Regular cardiac myocyte (primary cell): ENCODE measurements at places on chromosomes 6 and 20. TPM values are rescaled to one million over a fixed set of nuclear protein-coding genes. Genes with fewer than 3 reads are reported as not detected.

The BPIFB2 gene
- not detected in 2 replicates for total RNA-seq

The PPP1R3D gene
- total RNA-seq, result 5.4 and 6.3 TPM in 2 replicates

The FUT9 gene
- not detected in 2 replicates for total RNA-seq

The VIP gene
- total RNA-seq, result not detected in 2 replicates

The GPLD1 gene
- 0.28 and 0.38 TPM in 2 replicates for total RNA-seq

The TNFRSF6B gene
- total RNA-seq, result 2.7 and 8.7 TPM in 2 replicates

The MOG gene
- not detected in 2 replicates for total RNA-seq

The DDX43 gene
- 0.56 and 1.2 TPM in 2 replicates for total RNA-seq

The HLA-DRB1 gene
- 0.58 and 3.7 TPM in 2 replicates for total RNA-seq

The ALDH8A1 gene
- total RNA-seq, result 0.38 and 0.85 TPM in 2 replicates

The TBX18 gene
- total RNA-seq, result 37.5 and 49.8 TPM in 2 replicates

The TFAP2A gene
- 0.85 TPM in 1 of 2 replicates, not detected in the other for total RNA-seq

The GNAS-AS1 gene
- total RNA-seq, result 0.58 and 1.1 TPM in 2 replicates

The MUC22 gene
- not detected in 2 replicates for total RNA-seq

The YTHDF1 gene
- 14.9 and 22.2 TPM in 2 replicates for total RNA-seq

The ZNF334 gene
- total RNA-seq, result 2.5 and 3.1 TPM in 2 replicates

The THBS2 gene
- total RNA-seq, result 629 and 1,580 TPM in 2 replicates

The GLP1R gene
- total RNA-seq, result under 0.01 TPM in 1 of 2 replicates, not detected in the other

The NRSN1 gene
- total RNA-seq, result not detected in 2 replicates

The SLC25A27 gene
- total RNA-seq, result 1.5 and 4.5 TPM in 2 replicates

The KIF6 gene
- total RNA-seq, result under 0.01 and 0.28 TPM in 2 replicates

The EMILIN3 gene
- not detected in 2 replicates for total RNA-seq

The SPTLC3 gene
- 3.1 and 5.9 TPM in 2 replicates for total RNA-seq

The RSPH4A gene
- total RNA-seq, result under 0.01 and 0.19 TPM in 2 replicates

The EYA4 gene
- 0.19 and 2.0 TPM in 2 replicates for total RNA-seq

The HLA-DRB5 gene
- total RNA-seq, result 0.28 TPM in 1 of 2 replicates, not detected in the other
